ENCODE measurements at places on chromosomes 7 and 10. TPM values are rescaled to one million over a fixed set of nuclear protein-coding genes. Genes with fewer than 3 reads are reported as not detected.

- DNase-seq, result no peak
Measured at GRCh38 chr10:91636892-91637291, 4.0 kb upstream of the PPP1R3C start.

DNA sequence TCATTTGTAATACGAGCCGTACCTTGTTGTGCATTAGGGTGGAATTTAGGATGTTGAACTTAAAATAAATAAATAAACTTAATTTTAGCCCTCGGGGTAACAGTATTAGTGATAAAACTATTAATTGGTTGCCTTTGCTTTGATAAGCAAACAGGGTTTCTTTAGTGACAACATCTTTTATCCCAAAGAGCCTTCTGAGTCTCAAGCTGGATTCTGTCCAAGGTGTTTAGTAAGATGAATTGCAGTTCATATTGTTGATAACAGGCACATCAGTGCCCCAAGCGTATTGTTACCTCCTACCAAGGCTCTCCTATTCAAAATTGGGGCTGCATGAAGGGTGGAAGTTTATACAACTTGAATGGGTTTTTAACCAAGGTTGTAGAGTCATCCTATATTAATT is 144.4 kb upstream of the CELF2 start:
- DNase-seq, result peak; percentile 19

GRCh38 chr7:31744294-31744874 is 57.4 kb downstream of the PPP1R17 start:
- DNase-seq, result peak; percentile 54

DNA sequence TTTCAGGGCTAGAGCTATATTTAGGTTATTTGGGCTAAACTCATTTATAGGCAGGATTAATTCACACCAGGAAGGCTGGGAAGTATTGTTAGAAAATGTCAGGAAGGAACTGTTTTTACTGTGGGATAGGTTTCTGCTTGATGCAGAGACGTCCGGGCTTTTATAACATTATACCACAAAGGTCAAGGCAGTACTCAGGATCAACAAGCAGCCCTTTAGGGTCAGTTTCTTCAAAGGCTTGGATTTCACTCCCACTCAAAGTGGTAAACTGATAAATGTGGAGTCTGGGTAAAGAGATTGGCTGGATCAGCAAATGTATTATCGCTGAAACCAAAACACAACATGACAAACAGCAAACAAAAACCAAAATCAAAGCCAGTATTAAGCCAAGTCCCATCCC is 127.2 kb downstream of the ARL5B start:
- DNase-seq, result no peak

The CYP2C9 gene
- not detected for total RNA-seq

DNA sequence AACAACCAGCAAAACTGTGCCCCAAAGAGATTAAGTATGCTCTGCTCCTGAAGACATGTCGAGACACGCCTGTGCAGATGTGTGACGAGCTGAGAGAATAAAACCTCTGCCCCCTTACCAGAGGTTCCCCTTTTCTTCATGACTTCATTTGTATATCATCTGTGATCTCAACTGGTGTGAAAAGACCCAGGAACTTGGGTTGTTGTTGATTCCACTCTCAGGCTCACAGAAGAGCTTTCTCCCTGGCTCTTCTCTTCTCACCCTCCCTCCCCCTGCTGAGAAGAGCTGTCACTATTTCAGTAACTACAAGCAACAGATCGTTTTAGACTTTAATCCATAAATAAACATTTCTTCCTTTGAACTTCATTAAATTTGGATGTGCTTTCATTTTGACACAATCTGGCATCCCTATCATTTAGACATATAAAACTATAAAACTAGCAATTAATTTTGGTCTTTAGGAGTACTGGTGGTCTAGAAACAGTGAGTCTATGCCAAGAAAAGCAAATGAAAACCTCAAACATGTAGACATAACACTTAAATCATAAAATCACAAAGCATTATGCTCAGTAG is 179.3 kb upstream of the FZD8 start:
- DNase-seq, result no peak

The TMEM229A gene
- not detected for total RNA-seq

The ASB10 gene
- not detected for total RNA-seq

DNA sequence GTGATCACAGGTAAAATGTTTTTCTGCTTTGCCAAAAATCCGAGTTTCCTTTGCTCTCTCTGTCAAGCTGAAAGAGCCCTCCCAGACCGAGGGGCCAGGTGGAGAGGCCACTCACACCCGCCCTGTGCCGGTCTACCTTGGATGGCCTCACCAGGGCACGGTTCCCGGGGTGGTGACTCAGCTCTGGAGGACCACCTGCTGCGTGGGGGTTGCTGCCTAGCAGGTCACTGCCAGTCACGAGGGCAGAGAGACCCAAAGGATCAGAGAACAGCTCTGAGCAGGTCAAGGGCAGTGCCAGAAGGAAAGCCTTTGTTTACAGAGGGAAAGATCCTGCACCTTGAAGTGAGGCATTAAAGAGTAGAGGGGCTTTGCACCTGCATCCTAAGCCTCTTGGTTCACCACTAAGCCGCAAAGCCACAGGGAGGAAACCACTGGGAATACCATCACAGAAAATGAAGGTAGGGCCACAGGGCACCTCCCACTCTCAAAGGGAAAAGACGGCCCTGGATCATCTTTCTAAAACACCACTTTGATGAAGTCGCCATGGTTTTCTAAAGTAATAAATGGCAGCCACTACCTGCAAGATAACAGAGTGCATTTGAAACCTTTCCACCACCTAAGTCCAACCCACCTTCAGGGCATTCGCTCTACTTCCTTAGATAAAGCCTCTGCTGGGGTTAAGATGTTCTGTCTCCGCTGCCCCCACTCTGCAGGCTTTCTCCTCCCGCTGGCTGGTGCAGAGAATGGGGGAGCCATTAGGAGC is 160.3 kb upstream of the KLF14 start:
- DNase-seq, result peak; percentile 90

The HYCC1 gene
- 209 TPM for total RNA-seq

GRCh38 chr10:110778211-110778610 is 93.5 kb upstream of the PDCD4 start:
- DNase-seq, result no peak

GRCh38 chr10:54843085-54843646 is 42.1 kb upstream of the PCDH15 start:
- no peak for DNase-seq

GRCh38 chr10:61635471-61635870 is 27.3 kb upstream of the CABCOCO1 start:
- DNase-seq, result no peak

DNA sequence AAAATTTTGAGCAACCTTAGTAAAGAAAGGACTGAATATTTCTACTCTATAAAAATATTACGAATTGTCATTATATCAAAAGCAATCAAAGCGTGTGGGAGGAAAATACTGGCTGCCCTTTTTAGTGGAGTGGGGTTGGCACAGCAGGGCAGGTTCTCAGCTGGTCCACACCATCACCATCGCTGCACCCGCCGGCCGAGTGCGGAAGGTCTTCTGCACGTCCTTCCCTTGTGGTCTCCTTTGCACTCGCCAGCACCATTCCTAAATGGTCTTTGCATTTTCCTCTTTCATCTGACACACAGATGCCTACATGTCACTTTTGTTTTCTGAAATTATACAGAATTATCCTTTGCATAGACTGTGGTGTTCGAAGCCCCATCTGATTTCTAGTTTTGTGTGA is 116.6 kb upstream of the LANCL2 start:
- DNase-seq, result no peak

DNA sequence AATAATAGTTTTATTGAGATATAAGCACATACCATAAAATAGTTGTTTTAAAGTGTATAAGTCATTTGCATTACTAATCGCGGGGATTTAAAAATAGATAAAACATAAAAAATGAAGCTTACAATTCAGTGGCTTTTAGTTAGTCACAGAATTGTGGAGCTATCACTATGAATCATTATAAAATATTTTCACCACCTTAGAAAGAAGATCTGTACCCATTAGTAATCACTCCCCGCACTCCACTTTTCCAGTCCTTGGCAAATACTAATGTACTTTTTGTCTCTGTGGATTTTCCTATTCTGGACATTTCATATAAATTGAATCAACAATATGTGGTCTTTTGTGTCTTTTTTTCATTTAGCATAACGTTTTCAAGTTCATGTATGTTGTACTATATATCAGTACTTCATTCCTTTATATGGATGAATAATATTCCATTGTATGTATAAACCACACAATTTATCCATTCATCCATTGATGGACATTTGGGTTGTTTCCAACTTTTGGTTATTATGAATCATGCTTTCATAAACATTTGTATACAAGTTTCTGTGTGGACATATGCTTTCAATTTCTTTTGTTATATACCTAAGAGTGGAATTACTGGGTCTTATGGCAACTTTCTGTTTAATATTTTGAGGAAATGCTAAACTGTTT is 162.5 kb downstream of the MAGI2 start:
- peak; percentile 34 for DNase-seq

DNA sequence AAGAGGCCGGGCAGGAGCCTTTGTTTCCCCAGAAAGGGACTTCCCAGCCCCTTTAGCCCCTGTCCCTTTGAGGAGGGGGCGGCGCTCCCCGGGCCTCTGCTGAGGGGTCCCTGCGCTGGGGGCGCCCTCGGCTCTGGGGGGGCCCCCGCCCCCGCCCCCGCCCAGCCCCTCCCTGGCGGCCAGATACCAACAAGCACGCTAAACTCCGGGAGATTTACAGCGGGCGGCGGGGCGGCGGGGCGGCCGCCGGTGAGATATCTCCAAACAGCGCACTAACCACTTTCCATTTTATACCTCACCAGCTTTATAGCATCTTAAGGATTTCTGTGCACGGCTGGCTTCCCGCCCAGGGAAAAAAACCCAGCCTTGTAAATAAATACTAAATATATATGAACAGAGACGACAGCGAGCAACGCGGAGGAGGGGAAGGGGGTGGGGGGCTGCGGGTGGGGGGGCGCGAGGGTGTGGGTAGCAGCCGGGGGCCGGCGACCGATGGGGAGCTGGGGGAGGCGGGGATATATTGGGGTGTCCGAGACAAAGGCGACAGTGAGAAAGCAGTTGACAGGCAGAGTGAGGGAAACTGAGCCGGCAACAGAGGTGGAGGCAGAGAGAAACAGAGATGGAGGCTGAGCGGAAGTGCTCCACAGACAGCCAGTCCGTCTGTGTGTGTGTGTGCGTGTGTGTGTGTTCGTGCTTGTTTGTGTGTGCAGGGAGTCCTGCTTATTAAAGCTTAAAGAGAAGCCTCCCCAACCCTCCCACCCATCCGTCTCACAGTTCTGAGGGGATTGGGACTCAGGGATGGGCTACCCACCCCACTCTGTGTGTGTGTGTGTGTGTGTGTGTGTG is 85.8 kb downstream of the HIF1AN start:
- no peak for DNase-seq

The FBH1 gene
- 77.7 TPM for total RNA-seq

GRCh38 chr10:131911451-131911850 is 10.6 kb downstream of the PPP2R2D start:
- DNase-seq, result peak; percentile 34

DNA sequence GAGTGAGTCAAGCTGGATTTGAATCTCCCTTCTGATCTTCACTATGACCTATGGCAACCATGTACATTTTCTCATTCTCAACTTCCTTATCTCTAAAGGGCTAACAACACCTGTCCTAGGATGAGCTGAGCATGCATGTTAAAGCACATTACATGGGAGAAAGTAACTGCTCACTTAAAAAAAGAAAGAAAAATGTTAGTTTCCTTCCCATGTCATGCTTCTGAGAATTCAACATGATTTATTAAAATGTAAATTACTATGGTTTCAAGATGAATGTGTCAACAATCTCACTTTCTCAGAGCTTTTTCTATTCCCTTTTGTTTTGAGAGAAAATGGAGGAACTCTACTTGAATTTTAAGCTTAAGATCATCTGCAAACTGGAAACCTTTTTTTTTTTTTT is 295.3 kb downstream of the SKIDA1 start:
- DNase-seq, result no peak

- DNase-seq, result no peak
Measured at GRCh38 chr10:75978213-75978612, 546.8 kb downstream of the LRMDA start.

The OTUD1 gene
- total RNA-seq, result 3.7 TPM

DNA sequence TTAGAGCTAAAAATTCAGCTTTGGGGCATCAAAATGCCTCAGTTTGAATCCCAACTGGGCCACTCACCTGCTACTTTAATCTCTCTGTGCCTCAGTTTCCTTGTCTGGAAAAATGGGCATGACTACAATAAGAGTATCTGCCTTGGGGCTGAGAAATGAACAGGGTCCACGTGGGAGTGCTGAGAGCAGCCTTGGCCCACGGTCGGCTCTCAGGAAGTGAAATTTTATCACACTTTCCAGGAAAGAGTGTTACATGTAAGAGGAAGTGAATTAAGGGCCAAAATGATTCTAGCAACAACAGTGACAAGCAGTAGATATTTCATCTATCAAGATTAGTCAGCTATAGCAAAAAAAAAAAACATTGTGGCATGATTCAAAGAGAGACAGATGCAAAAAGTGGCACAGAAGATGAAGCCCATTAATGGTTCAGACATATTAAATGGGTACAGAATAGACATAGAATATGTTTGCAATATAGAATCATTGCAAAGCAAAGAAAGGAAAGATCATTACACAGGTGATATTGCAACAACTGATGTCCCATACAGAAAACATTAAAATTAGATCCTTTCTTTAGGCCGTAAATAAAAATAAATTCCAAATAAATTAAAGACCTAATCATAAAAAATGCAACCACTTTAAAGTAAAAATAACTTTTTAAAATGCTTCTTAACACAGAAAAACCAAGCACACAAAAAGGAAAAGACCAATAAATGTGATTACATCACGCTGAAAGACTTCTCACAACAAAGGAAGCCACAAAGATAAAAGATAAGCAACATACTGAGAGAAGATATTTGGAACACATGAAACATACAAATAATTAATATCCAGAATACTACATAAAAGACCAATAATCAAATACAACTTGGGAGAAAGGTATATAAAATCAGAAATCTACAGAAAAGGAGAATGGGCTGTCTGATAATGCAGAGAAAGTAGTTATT is 4.3 kb downstream of the TMEM273 start:
- DNase-seq, result no peak

GRCh38 chr7:70573696-70574095 is 558.2 kb upstream of the GALNT17 start:
- no peak for DNase-seq

The NPY gene
- total RNA-seq, result not detected

GRCh38 chr7:35831208-35831607 is 30.4 kb downstream of the SEPTIN7 start:
- peak; percentile 33 for DNase-seq

- peak; percentile 52 for DNase-seq
Measured at GRCh38 chr10:78805176-78805575, 263.6 kb upstream of the ZMIZ1 start.

- DNase-seq, result no peak
Measured at GRCh38 chr10:6770846-6771245, 190.8 kb upstream of the PRKCQ start.

DNA sequence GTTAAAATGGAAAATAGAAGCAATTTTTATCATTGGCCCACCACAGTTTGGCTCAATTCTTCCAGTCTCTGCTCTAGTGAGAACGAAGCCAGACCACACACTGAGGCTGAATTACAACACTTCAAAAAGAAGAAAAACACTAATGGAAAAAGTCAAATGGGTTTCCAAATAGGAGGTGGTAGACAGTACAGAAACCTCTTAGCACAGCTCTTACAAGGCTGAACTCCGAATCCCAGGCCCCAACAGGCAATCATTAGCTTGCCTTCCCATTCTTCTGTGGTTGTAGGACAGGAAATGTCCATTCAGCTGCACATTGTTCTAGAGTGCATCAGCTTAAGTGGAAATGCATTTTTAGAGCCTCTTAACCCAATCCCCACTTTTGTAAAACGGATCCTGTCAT is 115.1 kb upstream of the MEOX2 start:
- DNase-seq, result peak; percentile 82

GRCh38 chr10:35167342-35167741 is 40.7 kb downstream of the CREM start:
- DNase-seq, result no peak

All from LHCN-M2 (cell line).